Suppressor macrophage (primary cell): ENCODE measurements at places on chromosomes 13 and 19.

DNA sequence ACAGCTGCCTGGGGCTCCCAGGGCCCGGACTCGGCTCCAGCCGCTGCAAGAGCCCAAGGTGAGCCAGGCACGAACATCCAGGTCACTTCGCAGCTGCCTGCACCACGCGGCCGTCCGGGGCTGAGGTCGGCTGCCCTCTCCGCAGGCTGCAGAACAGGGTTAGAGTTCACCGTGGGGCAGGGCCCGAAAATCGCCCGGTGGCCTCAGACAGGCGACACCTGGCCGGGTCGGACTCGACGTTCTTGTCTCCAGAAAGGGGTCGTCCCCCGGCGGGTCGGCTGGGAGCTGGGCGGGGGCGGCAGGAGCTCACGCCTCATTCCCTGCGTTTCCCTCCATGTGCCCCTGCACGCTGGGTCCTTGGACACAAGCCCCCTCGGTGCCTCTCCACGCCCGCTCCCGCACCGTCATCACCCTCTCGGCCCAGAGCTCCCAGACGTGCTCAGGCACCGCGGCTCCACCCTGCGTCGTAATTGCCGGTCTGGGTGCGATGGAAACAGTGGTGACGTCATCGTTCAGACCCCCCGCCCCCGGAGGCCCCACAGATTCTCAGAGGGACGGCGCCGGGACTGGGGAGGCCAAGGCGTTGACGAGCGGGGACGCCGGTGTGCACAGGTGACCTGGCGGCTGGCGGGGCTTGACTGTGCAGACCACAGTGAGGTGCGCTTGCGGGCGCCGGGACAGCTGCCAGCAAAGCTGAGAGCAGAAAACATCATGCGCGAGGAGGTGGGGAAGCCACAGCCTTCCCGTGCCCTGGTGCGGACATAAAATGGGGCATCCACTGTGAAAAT, 4.0 kb upstream of the GRIN3B start:
- no peak for DNase-seq

DNA sequence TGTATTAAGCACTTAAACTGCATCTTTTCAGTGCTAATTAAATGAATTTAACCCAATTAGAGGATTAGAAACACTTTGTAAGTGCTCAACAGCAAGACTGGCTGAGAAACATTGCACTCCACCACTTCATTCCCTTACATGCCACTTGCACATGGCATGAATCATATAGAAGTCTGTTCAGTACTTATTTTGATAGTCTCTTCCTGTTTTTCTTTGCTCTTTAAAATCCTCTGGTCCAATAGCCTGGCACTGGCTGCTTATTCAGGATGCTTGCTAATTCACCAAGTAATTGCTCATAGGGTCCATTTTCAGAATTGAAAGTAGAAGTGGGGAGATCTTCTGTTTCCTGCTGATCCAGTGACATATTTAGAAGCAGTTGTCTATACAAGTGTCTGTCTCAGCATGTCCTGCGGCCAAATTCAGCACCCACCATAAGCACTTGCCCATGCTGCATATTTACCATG, 900.1 kb downstream of the PCDH9 start:
- DNase-seq, result no peak

DNA sequence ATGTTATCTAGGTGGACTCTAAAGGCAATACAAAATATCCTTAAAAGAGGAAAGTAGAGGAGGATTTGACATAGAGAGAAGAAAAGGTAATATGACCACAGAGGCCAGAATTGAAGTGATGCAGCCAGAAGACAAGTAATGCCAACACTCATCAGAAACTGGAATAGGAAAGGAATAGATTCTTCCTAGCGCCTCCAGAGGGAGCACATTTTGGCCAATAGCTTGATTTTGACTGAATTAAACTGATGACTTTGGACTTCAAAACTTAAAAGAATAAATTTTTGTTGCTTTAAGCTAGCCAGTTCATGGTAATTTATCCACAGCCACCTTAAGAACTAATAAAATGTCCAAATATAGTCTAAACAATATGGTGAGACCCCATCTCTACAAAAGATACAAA, 1921.9 kb downstream of the OLFM4 start:
- DNase-seq, result no peak

DNA sequence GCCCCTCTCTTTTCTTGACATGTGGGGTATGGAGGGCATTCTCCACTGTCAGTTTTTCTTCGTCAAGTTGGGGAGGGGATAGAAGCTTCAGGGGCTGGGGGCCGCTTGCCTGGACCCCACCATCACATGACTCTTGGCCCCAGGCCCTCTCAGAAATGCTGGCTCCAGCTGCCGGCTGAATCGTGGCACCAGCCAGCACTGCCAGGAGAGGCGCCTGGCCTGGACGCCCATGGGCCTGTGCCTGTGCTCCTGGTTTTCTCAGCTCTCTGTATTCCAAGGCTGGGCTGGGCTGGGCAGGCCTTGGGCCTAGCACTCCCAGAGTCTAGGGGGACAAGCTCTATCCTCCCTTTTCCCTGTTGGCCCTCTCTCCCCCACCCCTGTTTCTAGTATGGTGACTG, 38.6 kb downstream of the LYL1 start:
- no peak for DNase-seq

GRCh38 chr13:70623239-70623638, 515.0 kb upstream of the KLHL1 start:
- DNase-seq, result peak; percentile 7

GRCh38 chr19:4057931-4058692, 8.6 kb downstream of the ZBTB7A start:
- DNase-seq, result peak; percentile 93

- DNase-seq, result no peak
Measured at GRCh38 chr13:28587174-28587540, 71.8 kb upstream of the POMP start.

GRCh38 chr19:50258918-50259372, 55.5 kb downstream of the MYH14 start:
- DNase-seq, result peak; percentile 53

GRCh38 chr19:10848230-10848856, at the start of gene C19orf38:
TSS of gene C19orf38 (plus strand) at chr19:10848415. CDS start at chr19:10848509, 94 bp downstream.
- DNase-seq, result peak; percentile 84

- DNase-seq, result peak; percentile 42
Measured at GRCh38 chr13:60448907-60449510, 52.0 kb downstream of the TDRD3 start.

DNA sequence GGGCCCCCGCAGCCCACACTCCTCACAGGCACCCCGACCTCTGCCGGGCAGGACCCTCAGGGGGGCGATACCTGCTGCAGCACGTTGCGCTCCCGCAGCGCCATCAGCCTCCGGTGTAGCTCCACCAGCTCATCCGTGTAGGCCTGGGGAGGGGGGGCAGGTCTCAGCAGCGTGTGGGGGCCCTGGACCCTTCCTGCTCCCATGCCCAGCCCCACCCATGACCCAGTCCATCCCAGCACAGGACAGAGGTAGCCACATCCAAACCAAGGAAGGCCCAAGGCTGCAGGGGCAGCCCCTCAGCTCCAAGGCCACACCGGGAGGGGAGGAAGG, 66.5 kb downstream of the MLLT1 start:
- DNase-seq, result no peak

DNA sequence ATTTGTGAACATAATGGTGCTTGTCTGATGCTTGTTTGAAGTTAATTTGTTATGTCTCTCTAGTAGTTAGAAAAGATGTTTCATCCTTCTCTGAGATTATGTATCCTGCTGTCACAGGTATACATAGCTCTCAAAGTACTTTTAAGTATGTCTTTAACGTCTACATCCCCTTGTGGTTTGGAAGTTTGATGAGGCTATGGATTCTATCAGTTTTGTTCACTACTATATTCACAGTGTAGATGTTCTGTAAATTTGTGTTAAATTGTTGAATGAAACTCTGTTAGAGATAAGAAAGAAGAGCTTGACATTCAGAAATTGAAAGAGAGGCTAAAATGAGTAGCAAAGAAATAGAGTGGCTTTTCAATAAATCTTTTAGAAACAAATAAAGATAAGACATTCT, 304.6 kb upstream of the MIR17HG start:
- no peak for DNase-seq

DNA sequence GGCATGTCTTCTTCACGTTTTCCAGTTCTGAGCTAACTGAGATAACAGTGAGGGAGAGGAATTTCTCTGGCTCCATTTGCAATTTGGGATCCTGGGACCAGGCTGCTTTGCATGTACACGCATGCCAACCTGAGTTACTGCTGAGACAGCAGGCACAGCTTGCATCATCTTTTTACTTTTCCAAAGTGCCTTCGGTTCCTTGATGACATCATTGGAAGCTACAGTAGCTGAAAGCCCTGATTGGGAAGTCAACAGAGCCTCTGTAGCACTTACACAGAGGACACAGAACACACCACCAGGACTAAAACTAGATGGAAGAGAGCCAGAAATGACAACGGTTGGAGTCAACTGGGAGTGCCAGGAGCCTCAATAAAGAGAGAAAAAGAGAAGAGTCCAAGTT, 399.1 kb upstream of the GPC6 start:
- DNase-seq, result no peak

DNA sequence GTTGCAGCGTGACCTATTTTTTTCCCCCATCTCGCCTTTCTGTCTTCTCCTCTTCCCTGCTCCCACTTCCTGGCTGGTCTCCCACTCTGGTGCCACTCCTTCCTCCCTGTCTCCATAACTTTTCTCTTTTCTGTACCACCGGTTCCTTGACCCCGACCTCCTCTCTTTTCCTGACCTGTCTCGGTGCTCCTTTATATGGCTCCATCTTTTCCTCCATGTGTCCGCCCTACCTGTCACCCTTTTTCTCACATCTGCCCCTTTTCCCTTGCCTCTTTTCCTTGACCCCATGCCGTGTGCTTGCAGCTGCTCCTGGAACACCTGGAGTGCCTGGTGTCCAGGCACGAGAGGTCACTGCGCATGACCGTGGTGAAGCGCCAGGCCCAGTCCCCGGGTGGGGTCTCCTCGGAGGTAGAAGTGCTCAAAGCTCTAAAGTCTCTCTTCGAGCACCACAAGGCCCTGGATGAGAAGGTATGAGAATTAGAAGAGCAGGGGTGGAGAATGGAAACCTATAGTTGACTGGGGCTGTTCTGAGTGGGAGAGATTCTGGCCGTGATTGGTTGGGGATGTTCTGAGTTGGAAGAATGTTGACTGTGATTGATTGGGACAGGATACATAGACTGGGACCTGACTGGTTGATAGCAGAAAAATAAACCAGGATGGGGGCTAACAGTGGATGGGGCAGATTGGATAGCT, 9.3 kb downstream of the PPFIA3 start:
- DNase-seq, result no peak

GRCh38 chr13:57640607-57641006, 9.1 kb downstream of the PCDH17 start:
- no peak for DNase-seq

DNA sequence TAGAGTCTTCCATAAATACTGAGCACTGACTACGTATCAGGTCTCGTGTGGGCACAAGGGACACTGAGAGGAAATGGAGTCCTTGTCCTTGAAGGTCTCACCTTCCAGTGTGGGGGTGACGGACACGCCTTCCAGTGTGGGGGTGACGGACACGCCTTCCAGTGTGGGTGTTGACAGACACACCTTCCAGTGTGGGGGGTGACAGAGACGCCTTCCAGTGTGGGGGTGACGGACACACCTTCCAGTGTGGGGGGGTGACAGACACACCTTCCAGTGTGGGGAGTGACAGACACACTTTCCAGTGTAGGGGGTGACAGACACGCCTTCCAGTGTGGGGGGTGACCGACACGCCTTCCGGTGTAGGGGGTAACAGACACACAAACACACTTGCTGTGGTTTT, 14.3 kb upstream of the EDDM13 start:
- no peak for DNase-seq

GRCh38 chr13:106883976-106884375, 316.0 kb upstream of the ARGLU1 start:
- DNase-seq, result no peak

GRCh38 chr13:80237646-80238045, 103.3 kb downstream of the SPRY2 start:
- no peak for DNase-seq

GRCh38 chr13:58852076-58852475, 1220.5 kb downstream of the PCDH17 start:
- no peak for DNase-seq

DNA sequence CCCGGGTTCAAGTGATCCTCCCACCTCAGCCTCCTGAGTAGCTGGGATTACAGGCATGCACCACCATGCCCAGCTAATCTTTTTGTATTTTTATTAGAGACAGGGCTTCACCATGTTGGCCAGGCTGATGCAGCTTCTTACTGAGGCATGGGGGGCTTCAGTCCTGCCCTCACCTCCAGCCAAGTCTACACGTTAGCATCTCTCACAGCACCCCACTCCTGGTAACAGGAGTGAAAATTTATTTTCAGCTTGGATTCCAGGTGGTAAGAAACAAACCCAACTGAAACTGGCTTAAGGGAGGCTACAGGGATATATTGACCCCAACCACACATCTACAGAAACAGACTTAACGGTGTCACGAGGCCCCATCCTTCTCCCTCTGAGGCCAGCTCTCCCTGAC, 10.6 kb downstream of the NKPD1 start:
- DNase-seq, result no peak

DNA sequence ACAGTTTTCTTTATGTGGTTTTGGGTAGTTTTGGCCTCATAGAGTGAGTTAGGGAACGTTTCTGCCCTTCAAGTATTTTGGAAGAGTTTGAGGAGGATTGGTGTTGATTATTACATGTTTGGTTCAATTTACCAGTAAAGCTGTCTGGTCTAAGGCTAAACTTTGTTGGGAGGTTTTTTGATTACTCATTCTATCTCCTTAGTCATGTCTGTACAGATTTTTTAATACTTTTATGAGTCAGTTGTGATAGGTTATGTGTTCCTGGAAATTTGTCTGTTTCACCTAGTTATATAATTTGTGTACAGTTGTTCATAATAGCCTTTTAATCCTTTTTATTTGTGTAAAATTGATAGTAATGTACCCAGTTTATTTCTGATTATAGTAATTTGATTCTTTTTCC, 20.4 kb downstream of the RNF17 start:
- DNase-seq, result no peak

GRCh38 chr13:67123165-67123564, 107.0 kb downstream of the PCDH9 start:
- DNase-seq, result no peak

DNA sequence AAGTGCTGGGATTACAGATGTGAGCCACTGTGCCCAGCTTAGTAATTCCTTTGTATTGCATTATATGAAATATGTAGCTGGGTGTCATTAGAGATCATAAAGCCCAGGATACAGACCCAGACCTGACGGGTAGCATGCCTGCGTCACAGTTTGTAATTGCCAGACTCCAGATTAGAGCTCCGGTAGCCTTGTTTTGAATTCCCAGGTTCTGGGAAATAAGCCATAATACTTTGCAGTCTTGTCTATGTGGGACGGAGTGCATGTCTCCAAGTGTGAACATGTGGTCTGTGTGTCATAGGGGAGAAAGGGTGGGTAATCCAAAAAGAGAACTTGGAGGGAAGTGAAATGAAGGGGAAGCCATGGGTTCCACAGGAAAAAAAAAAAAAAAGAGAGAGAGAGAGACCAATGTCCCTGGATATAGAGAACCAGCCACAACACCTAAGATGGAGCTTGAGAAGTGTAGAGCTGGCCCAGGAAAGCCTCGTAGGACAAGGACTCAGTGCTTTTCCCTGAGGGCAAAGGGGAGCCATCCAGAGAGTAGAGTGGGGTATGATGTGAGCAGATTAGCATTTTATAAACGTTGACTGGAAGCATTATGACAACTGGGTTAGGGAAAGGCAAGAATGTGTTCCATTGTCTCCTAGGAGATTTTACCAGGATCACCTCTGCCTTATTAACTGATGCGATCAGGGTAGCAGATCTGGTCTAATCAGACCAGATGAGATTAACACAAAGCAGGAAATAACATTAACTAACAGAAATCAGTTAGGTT, 2.6 kb downstream of the ZSCAN4 start:
- DNase-seq, result no peak

GRCh38 chr19:16915135-16915534, 26.3 kb downstream of the F2RL3 start:
- no peak for DNase-seq
